ENCODE measurements at places on chromosomes 7 and 10. TPM values are rescaled to one million over a fixed set of nuclear protein-coding genes. Genes with fewer than 3 reads are reported as not detected.

Gene TWIST1
- 7.2 TPM for total RNA-seq

Gene LRRC18
- total RNA-seq: not detected

Gene SNX10
- total RNA-seq: 18.1 TPM

Gene CABCOCO1
- 0.16 TPM for total RNA-seq

Gene CPA5
- total RNA-seq: not detected

Gene PRPS1L1
- total RNA-seq: not detected

Gene BUD23
- 41.0 TPM for total RNA-seq

Gene PLCE1
- 6.2 TPM for total RNA-seq

Gene ABCC2
- 2.0 TPM for total RNA-seq

Gene NRP1
- total RNA-seq: 50.8 TPM

Gene CALHM3
- not detected for total RNA-seq

Gene LIPJ
- 0.32 TPM for total RNA-seq

Gene BZW2
- 68.2 TPM for total RNA-seq

Gene C10orf62
- not detected for total RNA-seq

- DNase-seq: no peak
Observed at GRCh38 chr10:71368643-71369042, 28.1 kb upstream of the CDH23 start.

GRCh38 chr7:93551063-93551895 is 23.2 kb downstream of the CALCR start:
- no peak for DNase-seq

DNA sequence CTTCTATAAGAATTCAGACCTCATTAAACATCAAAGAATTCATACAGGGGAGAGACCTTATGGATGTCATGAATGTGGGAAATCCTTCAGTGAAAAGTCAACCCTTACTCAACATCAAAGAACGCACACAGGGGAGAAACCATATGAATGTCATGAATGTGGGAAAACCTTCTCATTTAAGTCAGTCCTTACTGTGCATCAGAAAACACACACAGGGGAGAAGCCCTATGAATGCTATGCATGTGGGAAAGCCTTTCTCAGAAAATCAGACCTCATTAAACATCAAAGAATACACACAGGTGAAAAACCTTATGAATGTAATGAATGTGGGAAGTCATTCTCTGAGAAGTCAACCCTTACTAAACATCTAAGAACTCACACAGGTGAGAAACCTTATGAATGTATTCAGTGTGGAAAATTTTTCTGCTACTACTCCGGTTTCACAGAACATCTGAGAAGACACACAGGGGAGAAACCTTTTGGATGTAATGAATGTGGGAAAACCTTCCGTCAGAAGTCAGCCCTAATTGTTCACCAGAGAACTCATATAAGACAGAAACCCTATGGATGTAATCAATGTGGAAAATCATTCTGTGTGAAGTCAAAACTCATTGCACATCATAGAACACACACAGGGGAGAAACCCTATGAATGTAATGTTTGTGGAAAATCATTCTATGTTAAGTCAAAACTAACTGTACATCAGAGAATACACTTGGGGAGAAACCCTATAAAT is 24.1 kb downstream of the ZNF37A start:
- no peak for DNase-seq

- no peak for DNase-seq
Observed at GRCh38 chr7:44678101-44678470, 70.6 kb upstream of the ZMIZ2 start.

- DNase-seq: no peak
Observed at GRCh38 chr10:65701168-65701776, 1224.6 kb upstream of the LRRTM3 start.

- no peak for DNase-seq
Observed at GRCh38 chr7:85095806-85096205, 91.0 kb downstream of the SEMA3D start.

DNA sequence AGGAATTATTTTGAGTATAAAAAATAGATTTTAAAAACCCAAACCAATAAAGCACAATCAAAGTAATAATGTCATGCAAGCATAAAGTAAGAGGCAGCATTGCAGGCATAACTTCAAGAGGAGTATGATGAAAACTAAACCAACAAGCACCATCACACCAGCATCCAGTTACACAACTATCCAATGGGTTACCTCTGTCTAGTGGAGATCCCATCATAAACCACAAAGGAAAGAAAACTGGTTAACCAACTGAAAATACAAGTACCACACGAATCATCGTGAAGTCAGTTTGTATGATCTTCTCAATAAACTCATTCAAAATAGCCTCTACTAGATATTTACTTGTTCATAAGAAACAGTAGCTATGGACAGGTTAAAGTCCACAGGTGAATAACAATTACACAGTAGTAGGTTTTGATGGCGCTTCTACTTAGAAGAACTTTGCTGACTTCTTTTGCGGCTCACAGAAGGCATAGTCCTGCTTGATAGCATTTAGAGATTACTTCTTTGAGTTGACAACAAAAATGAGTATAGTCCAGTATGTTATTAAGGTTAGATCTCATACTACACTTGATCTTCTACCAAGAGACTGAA is 116.6 kb downstream of the MICU1 start:
- DNase-seq: no peak

GRCh38 chr10:108904163-108904838 is 1019.0 kb downstream of the XPNPEP1 start:
- no peak for DNase-seq

DNA sequence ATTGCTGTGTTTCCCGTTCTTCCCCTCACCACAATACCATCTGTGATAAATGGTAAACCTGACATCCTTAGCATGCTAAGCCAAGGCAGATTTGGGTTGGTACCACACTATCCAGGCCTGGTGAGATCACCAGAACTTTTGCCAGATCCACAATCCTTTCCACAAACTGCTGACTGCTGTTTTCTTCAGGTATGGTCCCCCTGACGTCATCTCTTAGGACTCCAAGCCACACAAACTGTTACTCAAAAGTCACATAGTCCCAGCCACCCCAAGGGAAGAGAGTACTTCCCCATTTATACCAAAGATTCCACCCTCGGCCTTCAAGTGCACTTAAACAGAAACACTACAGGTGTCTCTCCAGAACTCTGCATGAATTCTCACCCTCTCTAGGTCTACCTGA is 34.8 kb downstream of the SLC25A13 start:
- no peak for DNase-seq

GRCh38 chr10:13161857-13162271 is 506 bp downstream of the MCM10 start:
- no peak for DNase-seq

DNA sequence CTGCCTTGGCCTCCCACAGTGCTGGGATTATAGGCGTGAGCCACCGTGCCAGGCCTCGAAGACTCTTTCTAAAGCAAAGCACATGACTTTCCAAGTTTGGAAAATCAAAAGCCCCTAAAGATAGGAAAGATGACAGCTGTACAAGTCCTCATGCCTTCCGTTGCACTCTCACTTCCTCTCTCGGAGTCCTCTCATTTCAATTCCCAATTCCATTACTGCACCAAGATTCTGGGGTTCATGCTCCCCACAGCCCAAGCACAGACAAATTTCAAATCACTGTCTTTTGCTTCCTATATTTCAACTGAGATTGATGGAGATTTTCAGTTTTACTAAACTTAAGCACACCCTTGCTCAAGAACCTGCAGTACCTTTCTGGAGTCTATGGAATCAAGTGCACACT is 10.9 kb upstream of the PLAU start:
- DNase-seq: no peak

- DNase-seq: no peak
Observed at GRCh38 chr7:17132726-17133125, 165.7 kb upstream of the AHR start.

DNA sequence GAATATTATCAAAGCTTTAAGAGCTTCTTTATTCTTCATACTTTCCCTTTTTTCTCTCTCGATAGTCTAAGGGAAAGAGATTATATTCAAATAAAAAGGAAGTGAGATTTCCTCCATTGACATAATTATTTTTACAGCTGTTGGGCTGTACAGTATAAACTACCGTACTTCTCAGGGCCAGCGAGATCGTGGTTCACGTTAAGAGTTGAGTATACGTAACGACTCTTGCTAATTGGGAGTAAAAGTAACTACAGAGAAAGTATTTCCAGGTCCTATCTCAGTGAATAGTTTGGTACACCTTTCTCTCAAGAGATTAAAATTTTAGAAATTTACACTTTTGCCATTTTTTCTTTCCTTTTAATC is 57.8 kb downstream of the INPP5F start:
- DNase-seq: no peak

- DNase-seq: no peak
Observed at GRCh38 chr7:39407723-39408122, 158.5 kb upstream of the YAE1 start.

Measured in breast epithelium (tissue), 4 donors.